Activated CD8-positive, alpha-beta memory T cell treated with anti-CD3 and anti-CD28 coated beads, Interleukin-2, amount 10 ng/mL, durations not matched to agents 7 days and 5 days (primary cell): ENCODE measurements at places on chromosomes 4 and X.

- DNase-seq: no peak
Measured at GRCh38 chrX:137646472-137646871, 80.5 kb downstream of the ZIC3 start.

- no peak for DNase-seq
Measured at GRCh38 chr4:39435659-39436563, 22.8 kb downstream of the RPL9 start.

DNA sequence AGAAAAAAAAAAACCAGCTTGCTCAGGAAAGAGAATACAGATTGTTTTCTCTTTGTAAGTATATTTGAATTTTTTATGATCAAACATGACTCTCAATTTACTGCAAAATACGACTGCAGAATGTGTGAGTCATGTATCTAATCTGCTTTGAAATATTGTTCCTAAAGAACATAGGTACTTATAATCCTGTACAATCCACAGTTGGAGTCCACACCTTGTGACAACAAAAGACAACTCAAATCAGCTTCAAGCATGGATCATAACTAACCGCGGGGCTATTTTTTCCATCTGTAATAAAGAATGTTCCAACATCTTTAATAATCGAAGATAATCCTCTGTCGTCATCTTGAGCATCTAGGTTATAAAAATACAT lies 77.8 kb upstream of the STIM2 start:
- no peak for DNase-seq

DNA sequence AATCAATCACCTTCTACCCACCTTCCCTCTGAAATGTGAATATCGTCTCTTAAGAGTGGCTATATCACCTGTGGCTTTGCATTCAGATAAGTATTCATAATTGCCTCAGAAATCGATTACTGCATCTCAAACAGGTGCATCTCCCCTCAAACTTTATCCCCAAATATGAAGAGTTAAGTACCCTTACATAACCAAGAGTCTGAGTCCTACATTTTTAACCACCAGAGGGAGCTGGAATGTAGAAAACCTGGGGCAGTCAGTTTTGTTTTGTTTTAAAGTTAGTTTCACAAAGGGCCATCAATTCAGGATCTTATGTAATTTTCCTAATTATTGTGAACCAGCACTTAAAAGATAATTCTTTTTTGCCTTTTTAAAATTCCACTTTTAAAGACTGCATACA lies 5.7 kb downstream of the TCEANC start:
- no peak for DNase-seq

DNA sequence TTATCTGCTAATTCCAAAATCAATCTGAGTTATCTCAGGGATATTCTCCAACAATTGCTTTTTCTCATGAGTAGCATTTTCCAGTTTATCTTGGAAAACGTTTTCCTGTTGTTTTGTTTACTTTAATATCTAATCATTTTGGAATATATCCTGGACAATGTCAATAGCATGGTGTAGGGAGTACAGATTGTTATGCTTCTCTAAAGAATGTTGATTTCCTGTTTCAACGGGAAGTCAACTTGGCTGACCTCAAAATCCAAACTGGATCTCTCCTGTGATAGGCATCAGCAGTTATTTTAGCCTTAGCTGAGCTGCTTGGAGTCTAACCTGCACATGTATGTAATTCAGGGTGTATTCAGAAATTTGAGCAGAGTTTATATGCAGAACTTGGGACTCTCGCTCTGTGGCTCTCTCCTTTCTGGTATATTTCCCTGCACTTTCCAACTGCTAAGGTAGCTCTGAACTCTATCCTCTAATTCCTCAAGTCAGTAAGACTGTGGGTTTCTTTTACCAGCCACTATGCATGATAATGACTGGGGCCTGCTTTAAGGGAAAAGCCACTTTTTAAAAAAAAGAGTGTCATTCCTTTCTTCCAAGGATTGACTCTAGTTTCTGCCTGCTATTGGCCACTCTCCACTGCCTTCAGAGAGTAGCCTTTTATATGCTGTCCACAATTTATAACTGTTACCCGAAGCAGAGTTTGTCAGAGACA lies 7.7 kb downstream of the PRSS48 start:
- DNase-seq: no peak

DNA sequence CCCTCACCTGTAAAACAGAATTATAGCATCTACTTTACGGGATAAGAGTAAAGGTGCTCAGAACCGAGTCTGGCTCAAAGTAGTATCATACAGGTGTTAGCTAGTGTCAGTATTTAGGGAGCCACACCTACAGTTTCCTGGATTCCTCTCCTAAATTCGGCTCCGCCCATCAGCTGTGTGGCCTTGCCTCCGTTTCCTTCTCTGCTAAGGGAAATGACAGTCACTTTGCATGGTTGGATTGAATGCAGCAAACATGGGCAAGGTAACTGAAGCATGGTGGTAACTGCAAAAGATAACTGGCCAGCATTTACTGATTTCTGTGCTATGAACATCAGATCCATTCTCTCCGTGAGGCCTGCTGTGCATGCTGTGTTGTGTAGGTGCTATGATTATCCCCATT lies 2.8 kb downstream of the PPP1R3F start:
- peak; percentile 59 for DNase-seq

DNA sequence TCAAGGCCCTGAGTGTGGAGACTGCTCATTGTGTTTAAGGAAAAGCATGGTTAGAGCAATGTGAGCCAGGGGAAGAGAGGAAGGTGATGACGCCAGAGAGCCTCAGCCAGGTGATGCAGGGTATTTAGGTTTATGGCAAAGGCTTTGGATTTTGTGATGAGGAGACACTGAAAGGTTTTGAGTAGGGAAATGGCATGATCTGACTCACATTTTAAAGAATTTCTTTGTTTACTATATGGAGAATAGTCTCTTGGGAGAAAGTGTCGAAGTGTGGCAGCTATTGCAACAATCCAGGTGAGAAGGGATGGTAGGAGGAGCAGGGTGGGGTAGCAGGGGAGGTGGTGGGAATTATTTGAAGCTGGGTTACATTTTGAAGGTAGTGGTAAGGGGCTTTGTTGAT lies 293.4 kb upstream of the IGFBP7 start:
- no peak for DNase-seq

GRCh38 chrX:23008431-23009099 lies 8.8 kb downstream of the DDX53 start:
- DNase-seq: no peak

DNA sequence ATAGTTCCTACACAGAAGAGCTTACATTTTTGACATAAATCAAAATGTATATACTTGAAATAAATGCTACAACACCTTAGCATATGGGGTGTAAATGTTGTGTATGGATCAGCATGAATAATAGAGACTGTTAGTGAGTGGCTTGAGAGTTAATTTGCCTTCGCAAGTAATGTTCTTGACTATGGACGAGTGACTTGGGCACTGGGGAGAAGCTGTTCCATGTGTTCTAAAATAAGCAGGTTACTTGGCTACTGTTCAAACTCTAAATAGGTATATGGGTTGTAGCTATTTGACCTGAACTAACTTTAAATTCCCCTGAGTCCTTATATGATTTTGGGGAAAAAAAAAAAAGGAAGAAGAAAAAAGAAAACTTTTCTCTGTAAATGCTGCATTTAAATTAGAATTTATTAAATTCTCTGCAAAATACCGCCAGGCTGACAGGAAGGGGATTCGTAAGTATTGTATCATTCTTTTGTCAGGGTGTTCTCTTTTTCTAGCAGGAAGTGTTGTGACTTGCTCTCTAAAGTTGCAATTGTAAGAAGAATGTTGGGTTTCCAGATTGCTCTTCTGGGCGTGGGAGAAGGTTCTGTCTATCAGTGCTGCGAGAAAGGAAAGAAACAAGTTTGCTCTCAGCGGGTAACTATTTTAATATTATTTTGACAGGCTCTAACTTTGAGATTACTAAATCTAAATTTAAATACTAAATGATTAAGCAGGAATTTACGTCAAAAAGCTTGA lies 32.2 kb downstream of the PLS3 start:
- no peak for DNase-seq

- no peak for DNase-seq
Measured at GRCh38 chrX:147226801-147227200, 412.3 kb upstream of the CXorf51A start.

DNA sequence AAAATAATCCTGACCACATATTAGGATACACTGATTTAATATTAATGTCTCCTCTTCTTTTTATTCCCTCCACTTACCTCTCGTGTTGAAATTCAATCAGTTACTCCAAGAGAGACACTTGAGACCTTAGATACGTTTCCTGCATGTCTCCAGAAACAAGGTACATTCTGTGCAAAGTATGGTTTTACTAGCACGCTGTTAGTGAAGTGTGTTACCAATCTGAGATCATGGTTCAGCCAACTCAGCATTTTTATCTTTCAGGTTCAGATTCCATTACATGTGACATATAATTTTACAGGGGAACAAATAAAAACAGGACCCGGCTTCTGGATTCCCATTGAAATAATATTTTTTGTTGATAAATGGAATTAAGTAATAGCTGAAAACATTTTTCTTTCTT lies 32.2 kb downstream of the PDLIM5 start:
- no peak for DNase-seq

- no peak for DNase-seq
Measured at GRCh38 chr4:130393231-130393630, 1297.3 kb downstream of the C4orf33 start.

DNA sequence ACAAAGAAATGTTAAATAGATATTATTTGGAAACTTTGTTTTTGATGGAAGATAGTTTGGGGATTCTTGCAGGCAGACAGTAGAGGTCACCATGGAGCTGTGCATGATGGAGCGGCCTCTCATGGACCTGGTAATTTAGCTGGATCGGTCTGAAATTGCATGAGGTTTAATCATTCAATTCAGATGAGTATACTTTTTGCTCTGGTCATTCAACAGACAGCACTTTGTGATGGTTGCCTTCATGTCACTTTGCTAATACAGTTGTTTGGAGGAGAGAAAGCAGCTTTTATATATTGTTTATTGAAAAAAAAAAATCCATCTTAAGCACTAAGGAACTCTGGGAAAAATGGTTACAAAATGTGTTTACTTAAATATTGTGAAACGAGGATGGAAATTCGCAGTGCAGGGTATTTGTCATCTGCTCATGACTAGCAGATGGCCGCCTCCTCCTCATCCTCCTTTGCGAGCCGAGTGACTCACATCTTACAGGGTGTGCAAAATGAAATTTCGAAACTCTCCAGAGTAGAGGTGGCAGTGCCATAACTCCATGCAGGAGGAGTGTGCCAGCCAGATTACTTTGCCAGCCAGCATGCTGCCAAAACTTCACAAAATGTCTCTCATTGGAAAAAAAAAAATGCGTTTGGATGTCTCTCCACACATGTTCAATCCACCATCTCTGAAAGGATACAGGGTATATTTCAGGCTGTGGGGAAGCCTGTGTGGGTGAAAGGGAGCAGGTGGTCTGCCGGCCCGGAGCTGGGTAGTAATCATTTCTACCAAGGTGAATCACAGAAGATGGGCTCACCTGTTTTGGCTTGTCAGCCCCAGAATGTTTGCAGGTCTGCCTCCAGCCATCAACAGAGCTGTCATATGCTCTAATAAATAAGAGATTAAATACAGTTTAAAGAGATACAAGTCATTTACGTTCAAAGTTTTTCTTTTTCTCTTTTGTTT lies 314.9 kb upstream of the DIPK2B start:
- DNase-seq: peak; percentile 46

DNA sequence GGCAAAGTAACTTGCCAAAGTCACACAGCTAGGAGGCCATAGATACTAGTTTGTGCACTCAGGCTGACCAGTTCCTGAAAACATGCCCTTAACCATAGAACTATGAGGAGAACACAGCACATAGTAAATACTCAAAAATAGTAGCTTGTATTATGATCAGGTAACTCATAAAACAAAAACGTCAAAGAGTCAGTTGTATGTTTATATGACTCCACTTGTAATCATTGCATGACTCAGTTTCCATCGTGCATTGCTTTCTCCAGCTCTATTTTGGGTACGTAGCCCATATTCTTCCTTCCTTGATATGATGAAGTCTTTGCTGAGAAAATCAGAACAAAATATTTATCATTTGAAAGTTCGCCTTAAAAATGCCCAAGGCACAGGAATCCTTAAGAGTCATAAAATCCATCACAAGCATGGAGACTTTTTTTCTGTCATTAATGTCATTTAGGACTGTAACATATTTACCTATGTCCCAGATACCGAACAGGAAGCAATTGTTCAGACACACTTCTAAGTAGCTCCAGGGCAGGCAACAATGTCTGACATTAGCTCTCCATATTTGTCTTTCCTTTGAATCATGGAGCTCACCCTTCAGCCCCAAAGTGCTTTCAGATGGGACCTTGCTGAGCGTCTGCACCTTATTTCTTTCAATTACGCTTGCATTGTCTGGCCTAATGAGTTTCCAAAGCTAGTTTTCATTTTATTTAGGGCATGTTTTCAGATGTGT lies 11.2 kb upstream of the MID1 start:
- DNase-seq: no peak

- DNase-seq: no peak
Measured at GRCh38 chrX:19440713-19441112, 74.6 kb downstream of the MAP3K15 start.

DNA sequence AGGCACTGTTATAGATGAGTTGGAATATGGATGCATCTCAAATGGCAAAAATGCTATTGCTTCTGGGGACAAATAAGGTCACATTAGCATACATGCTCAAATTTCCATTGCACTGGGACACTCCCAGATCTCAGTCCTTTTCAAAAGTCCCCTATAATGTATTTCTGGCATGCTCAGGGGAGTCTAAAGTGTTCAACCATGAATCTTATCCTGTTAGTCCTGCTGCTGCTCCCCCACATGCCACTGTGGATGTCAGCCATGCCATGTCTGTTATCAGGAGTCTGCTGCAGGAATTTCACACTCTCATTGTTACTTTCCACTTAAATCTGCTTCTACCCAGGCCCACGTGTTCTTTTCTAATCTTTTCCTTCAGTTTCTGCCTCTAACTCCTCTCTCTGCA lies 1000.6 kb downstream of the CCSER1 start:
- DNase-seq: no peak

DNA sequence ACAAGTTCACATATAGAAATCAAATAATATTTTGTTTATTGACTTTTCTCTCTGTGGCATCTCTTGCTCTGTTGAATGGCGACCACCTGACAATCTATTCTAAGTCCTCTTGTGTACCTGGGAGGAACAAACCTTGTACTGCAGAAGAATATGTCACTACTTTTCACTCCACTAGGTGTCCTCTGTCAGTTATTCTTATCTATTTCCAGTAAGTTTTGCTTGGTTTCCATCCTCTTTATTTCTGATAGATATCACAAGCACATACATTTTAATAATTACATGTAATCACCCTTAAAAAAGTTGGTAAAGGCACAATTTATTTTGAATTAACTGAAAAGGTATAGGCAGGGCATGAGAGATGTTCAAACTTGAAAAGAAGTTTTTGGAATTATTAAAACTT lies 238.4 kb downstream of the SNCA start:
- no peak for DNase-seq

- DNase-seq: no peak
Measured at GRCh38 chrX:38375891-38376290, 23.5 kb downstream of the OTC start.

- DNase-seq: no peak
Measured at GRCh38 chrX:22526339-22526738, 253.6 kb downstream of the CBLL2 start.

DNA sequence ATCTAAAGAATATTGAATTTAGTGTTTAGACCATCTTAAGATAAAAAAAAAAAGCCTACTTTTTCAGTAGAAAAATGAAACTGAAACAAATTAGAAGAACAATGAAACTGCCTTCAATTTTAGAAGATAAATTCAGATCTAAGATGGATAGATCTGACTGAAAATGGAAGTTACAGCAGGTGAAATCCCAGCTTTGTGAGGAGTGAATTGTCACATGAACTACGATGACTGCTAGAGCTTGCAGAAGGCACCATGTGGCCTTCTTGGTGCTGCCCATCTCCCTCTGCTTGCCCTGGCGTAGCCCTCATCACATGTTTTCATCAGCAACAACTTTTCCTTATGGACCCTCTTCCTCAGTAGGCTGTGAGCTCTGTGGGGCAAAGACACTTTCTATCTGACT lies 51.4 kb upstream of the EMCN start:
- no peak for DNase-seq
